ENCODE measurements at places on chromosomes 3 and 15. TPM values are rescaled to one million over a fixed set of nuclear protein-coding genes. Genes with fewer than 3 reads are reported as not detected.

Gene OIP5
- total RNA-seq, result 8.5 TPM

Gene ILDR1
- total RNA-seq, result not detected

Gene FBXO40
- total RNA-seq, result 0.04 TPM

Gene CACNA1D
- total RNA-seq, result 0.54 TPM

Gene NUP210
- total RNA-seq, result 23.5 TPM

Gene MGA
- total RNA-seq, result 49.4 TPM

Gene SLC51B
- total RNA-seq, result 0.78 TPM

Gene GRIP2
- 3.4 TPM for total RNA-seq

Gene SCAANT1
- total RNA-seq, result not detected

Gene PIGZ
- 1.6 TPM for total RNA-seq

Gene TRIM69
- 11.4 TPM for total RNA-seq

Gene MCTP2
- total RNA-seq, result 5.3 TPM

Gene IL17RB
- total RNA-seq, result 3.7 TPM

Gene KIF7
- 8.3 TPM for total RNA-seq

Gene EIF4A2
- 522 TPM for total RNA-seq

Gene CCRL2
- total RNA-seq, result 0.77 TPM

Gene CFAP161
- 0.31 TPM for total RNA-seq

Gene SYNM
- total RNA-seq, result 55.1 TPM

Gene ZFYVE19
- total RNA-seq, result 10.0 TPM

Gene FES
- 0.57 TPM for total RNA-seq

Gene CD200R1
- total RNA-seq, result 0.08 TPM

Gene CFAP100
- not detected for total RNA-seq

Gene SIDT1
- total RNA-seq, result 1.8 TPM

Gene ARHGEF26
- 15.8 TPM for total RNA-seq

Gene KIF15
- 2.8 TPM for total RNA-seq

Gene LRRIQ4
- total RNA-seq, result 0.30 TPM

Gene CHRFAM7A
- total RNA-seq, result 3.3 TPM

Gene CHL1
- 19.1 TPM for total RNA-seq

Gene HCN4
- total RNA-seq, result 1.2 TPM

Gene MORC1
- total RNA-seq, result 0.13 TPM

Gene SEMA3F
- total RNA-seq, result 3.1 TPM

Gene EFCC1
- total RNA-seq, result 10.5 TPM

Gene TNFAIP8L3
- total RNA-seq, result 1.9 TPM

Gene SERPINI1
- 8.6 TPM for total RNA-seq

Gene PLCB2
- 1.9 TPM for total RNA-seq

Gene UBA7
- 0.96 TPM for total RNA-seq

Gene FANCD2OS
- total RNA-seq, result not detected

Gene MAGEL2
- total RNA-seq, result 11.0 TPM

Gene SATB1
- total RNA-seq, result 27.5 TPM

Gene PHLDB2
- total RNA-seq, result 2.5 TPM

Gene KBTBD8
- 22.0 TPM for total RNA-seq

Gene NISCH
- 54.4 TPM for total RNA-seq

Gene LRRK1
- 0.27 TPM for total RNA-seq

Gene ADAMTSL3
- 0.18 TPM for total RNA-seq

Gene SHF
- 0.59 TPM for total RNA-seq

Gene ZNF501
- 1.3 TPM for total RNA-seq

Gene FOXL2NB
- 0.18 TPM for total RNA-seq

Gene GPR62
- total RNA-seq, result 2.4 TPM

Gene GOLGA6L10
- 0.45 TPM for total RNA-seq

Gene AP2M1
- total RNA-seq, result 443 TPM

Gene NMD3
- total RNA-seq, result 45.5 TPM

Gene NOX5
- total RNA-seq, result 0.07 TPM

Gene ECE2
- total RNA-seq, result 0.05 TPM

Gene DOCK3
- total RNA-seq, result 25.7 TPM

Gene CCDC13
- 1.6 TPM for total RNA-seq

Gene NRG4
- total RNA-seq, result 1.3 TPM

Gene RHOV
- 0.58 TPM for total RNA-seq

Gene NPTN
- total RNA-seq, result 92.4 TPM

Gene PLD1
- total RNA-seq, result 1.8 TPM

Gene NR2E3
- total RNA-seq, result 1.3 TPM

Measured in motor neuron (in vitro differentiated cells).